Endothelial cell of umbilical vein (primary cell): ENCODE measurements at places on chromosomes 12 and 14. TPM values are rescaled to one million over a fixed set of nuclear protein-coding genes. Genes with fewer than 3 reads are reported as not detected.

Gene APOF
- total RNA-seq = not detected in 2 replicates

DNA sequence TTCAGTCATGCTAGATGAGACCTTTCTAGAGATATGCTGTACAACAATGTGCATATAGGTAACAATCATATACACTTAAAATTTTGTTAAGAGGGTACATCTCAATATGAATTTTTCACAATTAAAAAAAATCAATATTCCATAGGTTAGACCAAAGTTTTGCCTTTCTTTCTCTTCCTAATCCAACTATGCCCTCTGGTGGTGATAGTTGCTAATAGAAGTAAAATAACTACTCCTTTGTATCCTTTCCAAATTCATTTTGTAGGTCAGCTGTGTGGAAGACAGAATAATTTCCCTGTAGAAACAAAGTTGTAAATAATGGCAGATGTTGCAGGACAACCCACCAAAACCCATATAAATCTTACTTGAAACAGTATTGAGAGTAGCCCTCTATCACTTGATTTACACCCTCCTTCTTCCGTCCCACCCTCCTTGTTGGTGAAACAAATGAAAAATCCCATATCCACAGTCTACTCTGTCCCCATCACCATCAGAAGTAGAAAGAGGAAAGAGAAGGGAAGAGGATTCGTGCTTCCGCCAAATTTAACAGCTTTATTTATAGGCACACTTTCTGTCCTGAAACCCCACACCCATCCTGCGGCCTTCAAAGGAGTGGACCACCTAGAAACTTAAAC lies 34.2 kb upstream of the KICS2 start:
- DNase-seq = peak; percentile 61
- H3K27me3 ChIP-seq = no peaks in the 10 kb centered on the region
- H3K27ac ChIP-seq = no peak overlapping the region
- H3K4me3 ChIP-seq = no peak overlapping the region
- no peaks in the 10 kb centered on the region for H3K36me3 ChIP-seq
- H3K4me1 ChIP-seq = no peaks in the 10 kb centered on the region

- H3K4me1 ChIP-seq = peaks cover 38% of the 10 kb centered on the region
- peak overlapping the region; percentile 5 for H3K4me3 ChIP-seq
- DNase-seq = no peak
- H3K27me3 ChIP-seq = peaks cover 46% of the 10 kb centered on the region
- H3K27ac ChIP-seq = no peak overlapping the region
These were observed 3.6 kb upstream of the DNAJC22 start for GRCh38 chr12:49342914-49343731.

Gene FLRT2
- total RNA-seq = 125 and 202 TPM in 2 replicates

DNA sequence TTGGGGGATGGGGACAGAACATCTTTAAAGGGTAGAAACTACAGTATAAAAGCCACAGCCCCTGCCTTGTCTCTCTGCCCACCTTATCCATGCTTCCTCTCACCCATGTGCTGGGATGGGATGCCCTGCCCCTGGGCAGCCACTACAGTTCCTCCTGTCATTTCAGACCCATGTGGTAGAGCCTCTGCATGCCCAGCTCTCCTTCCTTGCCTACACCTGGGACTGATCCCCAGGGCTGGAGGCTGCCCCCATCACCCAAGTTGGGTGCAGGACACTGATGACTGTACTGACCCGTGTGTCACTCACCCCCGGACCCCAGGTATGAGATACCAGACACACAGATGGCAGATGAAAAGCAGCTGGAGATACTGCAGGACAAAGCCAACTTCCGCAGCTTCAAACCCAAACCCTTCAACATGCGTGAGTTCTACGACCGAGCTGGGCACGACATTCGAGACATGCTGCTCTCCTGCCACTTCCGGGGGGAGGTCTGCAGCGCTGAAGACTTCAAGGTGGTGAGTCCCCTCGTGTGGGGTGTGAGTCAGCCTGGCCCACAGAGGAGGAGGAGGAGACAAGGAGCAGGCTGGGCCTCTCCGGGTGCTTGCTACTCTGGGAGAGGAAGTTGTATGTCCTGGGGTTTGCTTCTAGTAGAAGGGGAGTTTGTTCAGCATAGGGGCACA lies 2.2 kb downstream of the ASIC1 start:
- H3K36me3 ChIP-seq = no peaks in the 10 kb centered on the region
- no peak for DNase-seq
- H3K27ac ChIP-seq = no peak overlapping the region
- no peak overlapping the region for H3K4me3 ChIP-seq
- H3K27me3 ChIP-seq = peaks cover 46% of the 10 kb centered on the region

GRCh38 chr12:54036620-54037359 lies 3.9 kb downstream of the HOXC5 start:
- H3K27me3 ChIP-seq = peaks cover 79% of the 10 kb centered on the region
- H3K4me1 ChIP-seq = no peaks in the 10 kb centered on the region
- DNase-seq = no peak
- no peak overlapping the region for H3K27ac ChIP-seq
- H3K36me3 ChIP-seq = no peaks in the 10 kb centered on the region
- no peak overlapping the region for H3K4me3 ChIP-seq

GRCh38 chr12:109766251-109766778 lies 52.7 kb downstream of the FAM222A start:
- no peaks in the 10 kb centered on the region for H3K4me1 ChIP-seq
- no peaks in the 10 kb centered on the region for H3K27me3 ChIP-seq
- H3K36me3 ChIP-seq = no peaks in the 10 kb centered on the region
- H3K27ac ChIP-seq = no peak overlapping the region
- no peak overlapping the region for H3K4me3 ChIP-seq

GRCh38 chr12:18160901-18161300 lies 70.9 kb upstream of the RERGL start:
- H3K4me3 ChIP-seq = no peak overlapping the region
- DNase-seq = no peak
- no peaks in the 10 kb centered on the region for H3K27me3 ChIP-seq
- no peaks in the 10 kb centered on the region for H3K4me1 ChIP-seq
- H3K36me3 ChIP-seq = no peaks in the 10 kb centered on the region
- no peak overlapping the region for H3K27ac ChIP-seq
